Glomerular endothelial cell (primary cell): ENCODE measurements at places on chromosomes 4 and X. TPM values are rescaled to one million over a fixed set of nuclear protein-coding genes. Genes with fewer than 3 reads are reported as not detected.

GRCh38 chr4:48247142-48247877, 22.3 kb downstream of the TEC start:
- DNase-seq: no peak

- no peak for DNase-seq
These were observed 1.9 kb downstream of the SMAD1 start for GRCh38 chr4:145483514-145483913.

DNA sequence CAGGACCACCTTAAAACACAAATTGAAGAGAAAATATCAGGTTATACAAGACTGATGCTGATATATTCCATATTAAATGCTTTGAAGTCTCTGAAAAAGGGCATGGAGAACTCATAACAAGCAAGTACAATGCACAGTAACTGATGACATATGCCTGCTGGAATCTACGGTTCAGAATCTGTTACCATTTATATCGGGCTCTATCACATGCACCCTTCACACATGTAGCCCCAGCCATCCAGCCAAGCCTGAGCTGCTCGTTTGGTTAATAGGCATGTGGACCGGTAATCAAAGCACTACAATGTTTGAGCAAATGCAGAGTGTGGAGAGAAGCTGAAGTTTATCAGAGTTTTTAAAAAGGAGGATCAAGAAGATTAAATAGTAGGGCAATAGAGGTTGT, 11.8 kb downstream of the COMMD8 start:
- DNase-seq: no peak

- no peak for DNase-seq
These were observed 349.7 kb upstream of the NOCT start for GRCh38 chr4:138665851-138666250.

GRCh38 chr4:155207534-155208257, 740 bp upstream of the NPY2R start:
- no peak for DNase-seq

DNA sequence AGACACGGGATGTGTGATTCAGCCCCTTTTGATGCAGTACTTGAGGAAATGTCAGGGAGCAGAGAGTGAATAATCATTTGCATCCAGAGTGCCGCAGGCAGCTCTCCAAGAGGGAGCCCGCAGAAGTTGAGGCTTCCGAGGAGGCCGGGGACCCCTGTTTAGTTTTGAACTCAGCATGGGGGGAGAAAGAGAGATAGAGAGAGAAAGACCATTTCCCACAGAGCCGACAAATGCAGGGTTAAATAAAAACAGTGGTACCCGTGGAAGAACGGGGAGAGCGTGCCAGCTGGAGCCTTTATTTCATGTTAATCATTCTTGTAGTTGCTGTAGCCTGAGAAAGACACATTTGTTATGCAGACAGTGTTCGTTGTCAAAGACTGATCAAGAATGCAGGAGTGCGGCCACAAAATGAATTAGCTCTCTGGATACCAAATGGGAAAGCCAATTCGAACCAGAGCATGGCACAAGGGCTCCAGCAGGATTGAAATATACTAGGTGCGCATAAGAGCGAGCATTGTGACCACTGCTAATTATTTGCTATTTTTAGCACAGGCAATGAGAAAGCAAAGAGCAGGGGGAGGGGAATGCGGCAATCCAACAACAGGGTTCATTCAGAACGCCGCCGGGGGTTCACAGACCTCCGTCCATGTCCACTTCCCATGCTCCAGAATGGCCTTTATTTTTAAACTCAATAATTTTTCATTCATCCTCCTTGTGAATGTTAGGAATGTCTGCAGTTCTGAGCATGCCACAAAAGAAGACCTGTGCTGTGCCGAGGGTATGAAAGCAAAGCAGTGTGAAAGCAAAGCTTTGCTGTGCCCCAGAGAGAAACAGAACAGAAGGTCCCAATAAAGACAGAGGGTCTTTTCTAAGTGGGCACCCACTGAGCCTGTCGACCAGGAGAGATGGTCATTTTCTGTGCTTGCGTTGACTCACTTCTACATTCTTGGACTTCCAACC, 243.9 kb upstream of the VCX3A start:
- no peak for DNase-seq

The GYG2 gene
- total RNA-seq: 0.29 and 0.53 TPM in 2 replicates

- DNase-seq: no peak
These were observed 21.4 kb upstream of the CLGN start for GRCh38 chr4:140448830-140449229.

GRCh38 chr4:114196606-114197005, 217.2 kb upstream of the ARSJ start:
- DNase-seq: no peak

DNA sequence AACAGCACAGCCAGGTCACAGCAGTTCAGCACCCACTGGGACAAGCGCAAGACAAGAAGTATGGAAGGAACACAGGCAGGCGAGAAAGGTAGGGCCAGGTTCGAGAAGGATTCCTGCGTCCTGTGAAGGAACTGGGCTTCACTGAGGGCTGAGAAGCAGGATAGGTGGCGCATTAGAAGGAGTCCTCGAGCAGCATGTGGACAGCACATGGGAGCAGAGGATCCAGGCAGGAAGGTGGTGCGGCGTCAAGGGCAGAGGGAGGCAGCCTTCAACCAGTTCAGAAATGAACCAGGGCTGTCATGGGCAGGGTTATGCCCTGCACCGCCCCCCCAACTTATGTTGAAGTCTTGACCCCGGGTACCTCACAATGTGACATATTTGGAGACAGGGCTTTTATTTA, 30.8 kb upstream of the LAP3 start:
- no peak for DNase-seq

DNA sequence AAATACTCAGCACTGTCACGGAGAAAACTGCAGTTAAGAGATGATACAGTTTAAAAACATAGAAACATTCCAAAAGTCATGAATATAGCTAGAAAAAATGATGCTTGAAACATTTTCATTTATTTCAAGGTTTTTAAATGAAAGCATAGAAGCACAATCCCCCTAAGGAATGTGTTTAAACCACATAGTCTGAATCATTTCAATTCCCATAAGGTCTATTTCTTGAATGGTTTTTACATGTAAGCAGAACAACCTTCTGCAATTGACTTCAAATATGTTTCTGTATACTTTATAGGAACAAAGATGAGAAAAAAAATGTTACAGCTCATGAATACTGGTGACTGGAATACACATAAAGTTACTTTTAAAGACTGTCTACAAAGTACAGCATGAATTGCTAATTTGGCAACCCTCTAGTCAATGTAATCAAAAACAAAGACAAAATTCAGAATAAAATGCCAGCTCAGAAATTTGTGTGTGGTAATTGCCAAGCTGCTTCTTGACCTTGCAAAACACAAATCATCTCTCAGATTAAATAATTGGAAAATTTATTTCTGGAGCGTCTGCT, 886.4 kb upstream of the ADGRL3 start:
- no peak for DNase-seq

- no peak for DNase-seq
These were observed 5.5 kb upstream of the NR3C2 start for GRCh38 chr4:148447681-148448080.

DNA sequence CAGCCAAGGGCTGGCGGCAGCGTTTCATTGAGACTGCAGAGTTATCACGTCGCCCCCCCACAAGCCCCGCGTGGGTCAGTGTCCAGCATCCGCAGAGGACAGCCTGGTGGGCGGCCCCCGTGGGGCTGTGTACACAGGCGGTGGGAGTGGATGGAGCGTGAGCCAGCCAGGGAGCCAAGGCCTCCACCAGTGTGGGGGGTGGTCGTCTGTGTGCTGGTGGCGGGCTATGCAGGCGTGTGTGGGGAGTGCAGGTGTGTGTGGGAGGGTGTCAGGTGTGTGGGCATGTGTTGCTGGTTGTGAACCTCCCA, 56.5 kb upstream of the NKX1-1 start:
- no peak for DNase-seq

DNA sequence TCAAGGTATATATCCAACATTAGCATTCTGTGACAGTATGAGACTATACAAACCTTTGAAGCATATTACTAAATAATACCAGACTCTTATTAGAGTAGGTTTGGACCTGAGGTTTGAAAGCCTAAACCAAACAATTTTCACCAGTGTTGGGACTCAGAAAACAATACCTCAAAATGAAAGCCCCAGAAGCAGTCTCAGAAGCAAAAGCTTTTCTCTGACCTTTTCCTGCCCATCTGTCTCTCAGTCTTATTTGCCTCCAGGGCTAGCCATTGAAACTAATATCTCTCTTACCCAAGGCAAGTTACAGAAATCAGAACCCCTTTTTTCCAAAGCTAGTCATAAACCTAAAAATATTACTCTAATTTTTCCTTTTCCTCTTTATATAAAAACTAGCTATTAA, 163.3 kb downstream of the PTCHD1 start:
- DNase-seq: no peak

GRCh38 chr4:26386386-26386785, 65.6 kb downstream of the RBPJ start:
- no peak for DNase-seq

The MMRN1 gene
- 28.7 and 118 TPM in 2 replicates for total RNA-seq

The SPANXC gene
- not detected in 2 replicates for total RNA-seq

GRCh38 chrX:153831429-153832150, 1.2 kb upstream of the PDZD4 start:
- no peak for DNase-seq

- peak; percentile 75 for DNase-seq
These were observed 181.8 kb upstream of the GPRIN3 start for GRCh38 chr4:89489338-89489771.

The C4orf51 gene
- total RNA-seq: not detected in 2 replicates

GRCh38 chrX:23952984-23953907, 45.4 kb downstream of the CXorf58 start:
- no peak for DNase-seq

The TRIML2 gene
- 9.0 and 9.6 TPM in 2 replicates for total RNA-seq

The MFAP3L gene
- 1.6 and 3.1 TPM in 2 replicates for total RNA-seq

The SLITRK4 gene
- 3.4 and 4.3 TPM in 2 replicates for total RNA-seq

GRCh38 chr4:41185614-41186592, 28.4 kb downstream of the APBB2 start:
- DNase-seq: no peak

GRCh38 chrX:127708155-127708554, 344.0 kb downstream of the ACTRT1 start:
- no peak for DNase-seq

- no peak for DNase-seq
These were observed 136.4 kb downstream of the TRIML1 start for GRCh38 chr4:188275686-188276085.

- DNase-seq: no peak
These were observed 822.9 kb downstream of the RAPGEF2 start for GRCh38 chr4:159925770-159926169.

The CLOCK gene
- total RNA-seq: 15.2 and 23.8 TPM in 2 replicates

- no peak for DNase-seq
These were observed 64.7 kb upstream of the UBQLN2 start for GRCh38 chrX:56498756-56499155.

The RASGEF1B gene
- 0.10 and 0.88 TPM in 2 replicates for total RNA-seq

- DNase-seq: no peak
These were observed 10.5 kb downstream of the TBCK start for GRCh38 chr4:106305435-106306055.

The CXCL8 gene
- total RNA-seq: 322 and 354 TPM in 2 replicates

The TMEM47 gene
- 25.0 and 25.2 TPM in 2 replicates for total RNA-seq

DNA sequence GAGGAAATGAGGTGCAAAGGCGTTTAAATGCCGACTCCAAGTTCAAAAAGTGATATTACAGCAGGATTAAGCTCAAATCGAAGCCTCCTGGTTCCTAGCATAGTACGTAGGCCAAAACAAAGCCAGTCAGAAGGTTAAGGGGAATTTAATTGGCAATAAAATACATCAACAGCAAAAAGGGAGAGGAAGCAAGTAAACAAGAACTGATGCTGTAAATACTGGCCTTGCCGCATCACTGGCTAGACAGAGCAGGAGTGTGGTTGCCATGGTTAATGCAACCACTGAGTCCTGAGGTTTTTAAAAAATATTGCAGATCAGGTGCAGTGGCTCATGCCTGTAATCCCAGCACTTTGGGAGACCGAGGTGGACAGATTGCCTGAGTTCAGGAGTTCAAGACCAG, 63.2 kb upstream of the FBXW7 start:
- DNase-seq: no peak

- no peak for DNase-seq
These were observed 12.9 kb upstream of the WDR19 start for GRCh38 chr4:39169426-39169825.

DNA sequence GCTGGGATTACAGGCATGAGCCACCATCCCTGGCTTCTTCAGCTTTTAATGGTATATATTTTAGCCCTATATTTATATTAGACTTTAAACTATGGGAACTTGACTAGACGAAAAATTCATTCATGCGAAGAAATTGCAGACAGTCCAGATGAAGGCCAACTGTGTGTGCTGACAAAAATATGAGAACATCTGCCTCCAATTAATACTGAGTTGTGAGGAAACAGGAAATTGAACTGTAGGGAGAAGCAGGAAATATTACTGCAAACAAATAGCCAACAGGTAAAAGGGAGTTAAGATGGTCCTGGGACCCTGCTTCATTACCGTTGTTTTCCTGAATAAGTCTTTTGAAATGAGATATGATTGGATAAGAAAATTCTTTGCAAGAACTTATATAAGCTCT, 26.3 kb downstream of the MGARP start:
- no peak for DNase-seq

- DNase-seq: no peak
These were observed 165.0 kb downstream of the ZNF674 start for GRCh38 chrX:46380148-46380752.

The PSAPL1 gene
- not detected in 2 replicates for total RNA-seq

GRCh38 chrX:48035891-48036290, 29.1 kb downstream of the SPACA5 start:
- no peak for DNase-seq

The GSX2 gene
- total RNA-seq: not detected in 2 replicates

The DKK2 gene
- total RNA-seq: 0.06 and 0.29 TPM in 2 replicates

- no peak for DNase-seq
These were observed 38.5 kb upstream of the BOD1L1 start for GRCh38 chr4:13665701-13666660.

DNA sequence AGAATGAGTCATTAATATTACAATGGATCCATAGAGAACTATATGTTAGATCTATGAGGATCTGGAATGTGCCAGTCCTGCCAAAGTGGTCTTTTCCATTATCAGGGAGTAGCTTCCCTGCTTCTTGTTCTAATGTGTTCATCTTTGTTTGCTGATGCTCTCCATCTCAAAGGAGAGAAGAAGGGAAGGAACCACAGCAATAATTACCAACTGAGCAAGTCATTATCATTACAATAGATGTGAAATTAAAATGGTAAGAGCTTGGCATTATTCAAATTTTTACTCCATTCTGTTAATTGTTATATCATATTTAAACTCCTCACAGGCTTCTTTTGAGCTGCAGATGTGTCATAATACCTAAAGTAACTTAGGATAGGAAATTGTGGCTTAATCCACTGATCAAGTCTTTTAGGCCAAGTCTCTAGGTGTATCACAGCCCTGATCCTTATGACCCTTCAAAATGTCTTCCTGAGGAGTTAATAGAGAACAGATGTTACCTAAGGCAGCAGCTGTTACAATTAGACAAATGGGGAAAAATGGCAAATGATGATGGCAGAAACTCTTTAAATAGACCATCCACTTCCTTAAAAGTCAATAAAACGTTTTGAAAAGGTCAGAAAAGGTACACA, 1492.7 kb upstream of the IGFBP7 start:
- DNase-seq: no peak

- DNase-seq: no peak
These were observed 22.5 kb upstream of the PRDX4 start for GRCh38 chrX:23644744-23645143.
